ENCODE measurements at places on chromosomes 12 and 14.

DNA sequence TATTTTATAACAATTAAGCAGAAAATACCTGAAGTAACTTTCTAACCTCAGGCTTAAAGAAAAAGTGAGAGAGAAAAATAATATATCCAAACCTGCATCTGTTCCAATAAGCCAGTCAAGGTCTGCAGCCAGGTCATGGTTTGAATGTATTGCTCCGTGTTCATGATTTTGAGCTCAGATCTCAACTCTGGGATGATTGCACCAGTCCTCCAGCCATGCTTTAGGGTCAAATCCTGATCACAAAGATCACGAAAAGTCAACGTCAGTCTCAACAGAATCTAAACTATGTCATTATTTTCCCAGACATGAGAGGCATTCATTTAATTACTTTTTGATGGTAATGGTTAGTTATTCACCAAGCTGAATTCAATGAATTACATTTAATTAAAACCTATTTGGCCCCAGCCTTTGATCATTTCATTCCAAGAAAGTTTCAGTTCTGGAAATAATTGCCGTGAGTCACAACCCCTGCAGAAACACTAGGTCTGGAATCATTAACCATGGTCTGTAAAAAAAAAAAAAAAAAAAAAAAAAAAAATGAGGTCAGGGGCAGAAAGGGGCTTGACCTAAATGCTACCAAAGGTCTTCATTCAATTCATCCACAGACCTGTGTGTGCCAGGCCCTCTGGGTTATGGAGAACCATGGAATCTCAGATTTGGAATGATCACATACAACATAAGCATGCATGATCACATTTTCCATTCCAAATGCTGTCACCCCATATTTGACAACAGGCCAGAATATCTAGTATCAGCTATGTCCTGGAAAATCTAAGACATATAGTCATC is 55.6 kb downstream of the NT5DC3 start:
- DNase-seq: no peak

- DNase-seq: no peak
Measured at GRCh38 chr12:49794021-49794420, 34.2 kb downstream of the NCKAP5L start.

DNA sequence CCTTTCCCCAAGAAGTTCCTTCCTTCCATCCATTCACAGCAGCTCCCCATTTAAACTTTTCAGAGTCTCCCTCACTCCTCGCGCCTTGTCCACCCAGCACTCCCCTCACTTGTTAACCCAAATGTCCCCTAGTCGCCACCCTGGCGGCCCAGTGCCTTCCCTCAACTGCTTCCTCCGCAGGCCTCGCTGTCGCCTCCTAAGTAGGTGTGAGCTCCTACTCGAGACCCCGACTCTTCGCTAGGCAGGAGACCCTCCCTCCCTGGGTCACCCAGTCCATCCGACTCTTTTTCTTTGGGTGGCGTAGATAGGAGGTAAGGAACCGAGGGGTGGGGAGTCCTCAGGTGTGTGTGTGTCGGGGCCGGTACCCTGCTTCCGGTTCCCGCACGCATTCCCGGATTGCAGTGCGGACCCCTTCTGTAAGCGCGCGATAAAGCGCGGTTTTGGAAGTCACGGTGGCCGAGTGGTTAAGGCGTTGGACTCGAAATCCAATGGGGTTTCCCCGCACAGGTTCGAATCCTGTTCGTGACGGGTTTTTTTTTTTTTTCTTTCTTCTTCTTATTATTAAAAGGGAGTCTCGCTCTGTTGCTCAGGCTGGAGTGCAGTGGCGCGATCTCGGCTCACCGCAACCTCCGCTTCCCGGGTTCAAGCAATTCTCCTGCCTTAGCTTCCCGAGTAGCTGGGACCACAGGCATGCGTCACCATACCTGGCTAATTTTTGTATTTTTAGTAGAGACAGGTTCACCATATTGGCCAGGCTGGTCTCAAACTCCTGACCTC is 823 bp upstream of the SMARCC2 start:
- DNase-seq: peak; percentile 73

DNA sequence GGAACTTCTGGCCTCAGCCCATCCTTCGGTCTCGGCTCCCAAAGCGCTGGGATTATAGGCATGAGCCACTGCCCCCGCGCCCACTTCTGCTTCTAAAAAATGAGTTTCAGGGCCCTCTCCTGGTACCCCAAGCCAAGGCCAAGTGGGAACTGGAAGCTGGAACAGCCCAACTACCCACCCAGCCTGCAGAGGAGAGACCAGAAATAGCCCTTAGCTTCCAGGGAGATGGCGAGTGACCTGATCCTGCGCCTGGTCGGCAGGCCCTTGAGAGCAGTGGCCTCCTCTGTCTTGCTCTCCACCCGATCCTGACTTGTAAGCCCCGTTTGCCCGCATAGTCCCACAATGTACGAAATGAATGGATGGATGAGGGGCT is 31.2 kb upstream of the PLEKHG6 start:
- DNase-seq: no peak

DNA sequence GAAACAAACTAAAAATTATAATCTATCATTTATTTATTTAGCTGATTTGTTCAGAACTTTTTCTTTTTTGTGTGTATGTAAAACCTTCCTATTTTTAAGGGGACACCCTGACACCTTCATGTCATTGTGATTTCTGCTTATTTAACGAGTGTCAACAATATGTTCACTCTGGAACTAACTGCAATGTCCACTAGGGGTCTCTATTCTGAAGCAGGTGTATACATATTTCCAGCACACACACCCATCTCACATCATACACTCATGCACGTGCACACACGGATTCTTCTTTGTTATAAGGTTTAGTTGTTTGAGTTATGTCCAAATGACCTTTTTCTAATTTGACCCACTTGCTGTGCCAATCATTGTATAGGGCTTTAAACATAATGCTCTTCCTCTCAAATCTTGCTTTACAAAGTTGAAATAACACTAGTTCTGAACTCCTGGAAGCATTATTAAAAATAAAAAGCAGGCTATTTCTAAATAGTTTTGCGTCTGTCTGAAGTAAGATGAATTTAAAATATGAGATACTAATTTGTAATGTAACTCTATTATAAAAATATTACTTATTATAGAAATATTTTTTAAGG is 15.5 kb downstream of the E2F7 start:
- DNase-seq: peak; percentile 28

DNA sequence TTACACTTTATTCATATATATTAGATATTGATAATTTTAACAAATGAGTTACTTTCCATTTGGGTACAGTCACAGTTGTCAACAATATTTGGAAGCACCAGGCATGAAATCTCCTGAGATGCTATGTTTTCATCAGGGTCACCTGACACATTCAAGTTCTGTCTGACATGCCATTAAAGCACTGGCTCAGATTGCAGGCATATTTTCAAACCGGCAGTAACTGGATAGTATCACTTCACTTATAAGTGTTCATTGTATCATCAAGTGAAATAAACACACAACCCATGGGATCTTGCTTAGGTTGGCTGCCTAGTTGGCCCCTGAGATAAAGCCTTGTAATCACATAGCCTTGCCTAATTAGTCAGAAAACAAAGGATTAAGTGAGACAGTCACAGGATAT is 4.8 kb downstream of the IFNG start:
- no peak for DNase-seq

DNA sequence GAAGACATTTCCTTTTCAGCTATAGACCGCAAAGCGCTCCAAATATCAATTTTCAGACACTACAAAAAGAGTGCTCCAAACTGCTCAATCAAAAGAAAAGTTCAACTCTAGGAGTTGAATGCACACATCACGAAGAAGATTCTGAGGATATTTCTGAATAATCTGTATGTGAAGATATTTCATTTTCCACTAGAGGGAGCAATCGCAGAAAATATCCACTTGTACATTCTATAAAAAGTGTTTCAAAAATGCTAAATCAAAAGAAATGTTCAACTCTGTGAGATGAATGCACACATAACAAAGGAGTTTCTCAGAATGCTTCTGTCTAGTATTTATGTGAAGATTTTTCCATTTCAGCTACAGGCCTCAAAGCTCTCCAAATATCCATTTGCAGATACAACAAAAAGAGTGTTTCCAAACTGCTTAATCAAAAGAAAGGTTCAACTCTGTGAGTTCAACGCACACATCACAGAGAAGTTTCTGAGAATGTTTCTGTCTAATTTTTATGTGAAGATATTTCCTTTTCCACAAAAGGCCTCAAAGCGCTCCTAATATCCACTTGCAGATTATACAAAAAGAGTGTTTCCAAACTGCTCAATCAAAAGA is 643.8 kb upstream of the ALG10B start:
- no peak for DNase-seq

DNA sequence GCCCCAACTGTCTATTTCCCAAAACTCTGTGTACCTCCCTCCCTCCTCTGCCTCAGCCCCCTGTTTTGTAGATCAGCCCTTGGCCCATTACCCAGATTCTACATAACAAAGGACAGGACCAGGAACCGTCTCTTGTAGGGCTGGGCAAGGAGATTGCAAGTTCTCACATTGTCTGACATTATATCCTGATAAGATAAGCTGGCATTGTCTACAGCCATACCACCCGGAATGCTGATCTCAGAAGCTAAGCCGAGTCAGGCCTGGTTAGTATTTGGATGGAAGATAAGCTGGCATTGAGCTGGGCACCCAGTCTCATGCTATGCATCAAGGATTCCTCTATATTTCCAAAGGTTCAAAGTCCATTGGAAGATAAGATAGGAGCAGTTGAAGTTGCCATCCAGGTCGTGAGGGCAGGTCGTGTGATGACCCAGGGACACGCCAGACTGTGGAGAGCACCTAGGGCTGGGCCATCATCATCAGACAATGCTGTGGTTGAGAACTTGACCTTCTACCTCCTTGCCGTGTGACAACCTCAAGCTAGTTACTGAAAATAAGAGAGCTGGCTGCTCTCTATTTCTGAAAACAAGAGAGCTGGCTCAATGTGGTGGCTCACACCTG is 29.5 kb downstream of the PHETA1 start:
- DNase-seq: no peak

DNA sequence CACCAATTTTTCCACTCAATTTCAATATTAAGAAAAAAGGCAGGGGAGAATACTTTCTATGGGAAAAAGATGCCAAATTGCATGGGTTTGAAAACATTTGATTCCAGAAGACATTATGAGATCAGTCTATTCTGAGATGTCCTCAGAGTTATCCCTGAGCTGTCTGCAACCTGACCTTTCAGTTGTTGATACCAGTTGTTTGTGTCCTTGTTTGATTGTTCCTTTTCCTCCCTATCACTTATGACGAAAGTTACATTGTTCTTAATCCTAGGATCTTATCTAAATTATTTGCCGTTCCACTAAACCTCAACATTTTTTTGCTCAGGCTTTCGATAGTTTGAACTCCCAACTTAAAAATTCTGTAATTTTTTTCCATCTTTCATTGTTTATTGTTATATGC is 336.3 kb upstream of the NOVA1 start:
- DNase-seq: no peak

DNA sequence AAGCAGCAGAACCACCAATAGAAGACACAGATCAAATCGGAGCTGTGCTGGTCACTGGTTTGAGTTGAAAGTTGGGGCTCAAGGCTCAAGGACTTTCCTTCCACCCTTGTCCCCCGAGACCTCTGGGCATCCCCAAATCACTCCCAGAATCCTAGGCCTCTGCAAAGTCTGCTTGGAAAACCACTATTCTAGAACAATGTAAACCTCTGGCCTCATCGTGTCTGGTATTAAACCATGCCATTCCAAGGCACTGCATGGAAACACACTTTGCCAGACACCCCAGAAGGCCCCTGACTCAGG is 288.0 kb downstream of the DPF3 start:
- no peak for DNase-seq

GRCh38 chr14:106277503-106277902 is 751.1 kb downstream of the TMEM121 start:
- no peak for DNase-seq

GRCh38 chr12:89464974-89465592 is 59.5 kb downstream of the GALNT4 start:
- no peak for DNase-seq

DNA sequence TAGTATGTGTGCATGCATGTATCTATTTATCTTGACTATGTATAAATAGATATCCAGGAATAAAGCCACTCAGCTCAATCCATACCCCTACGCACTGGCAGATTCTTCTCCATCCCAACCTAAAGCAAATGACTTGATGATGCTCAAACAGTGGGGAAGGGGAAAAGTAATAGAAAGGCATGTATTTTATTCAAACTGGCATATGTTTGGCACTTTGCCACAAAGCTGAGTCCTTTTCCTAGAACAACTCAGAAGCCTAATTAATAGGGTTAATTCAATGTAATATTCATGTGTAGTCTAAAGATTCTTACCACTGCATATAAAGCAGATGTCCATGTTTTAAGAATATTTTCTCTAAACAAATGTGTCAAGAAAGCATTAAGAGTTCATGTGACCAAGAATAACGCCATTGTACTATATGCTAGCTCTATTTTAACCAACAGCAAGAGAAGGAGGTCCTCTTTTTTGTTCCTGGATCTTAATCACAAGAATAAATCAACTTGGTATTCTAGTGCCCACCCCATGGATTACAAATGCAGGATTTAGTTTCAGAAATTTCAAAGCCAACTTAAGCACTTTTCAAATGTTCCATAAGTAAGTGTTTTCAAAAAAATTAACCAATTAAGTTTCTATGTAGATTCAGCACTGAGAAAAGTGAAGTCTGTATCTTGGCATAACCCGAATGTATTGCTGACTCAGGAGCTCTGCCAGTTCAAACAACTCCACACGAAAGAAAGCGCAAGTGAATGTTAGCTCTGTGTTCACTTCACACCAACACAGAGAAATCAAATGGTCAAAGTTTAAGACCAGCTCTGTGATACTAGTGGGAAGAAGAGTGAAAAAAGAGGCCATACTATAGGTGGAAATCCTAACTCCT is 233.6 kb downstream of the MED13L start:
- DNase-seq: no peak
